Eye (tissue), 1 donor: ENCODE measurements at places on chromosomes 6 and 20.
A peak's percentile ranks its signal among the peaks of the same experiment; 100 is the strongest.

- no peak for DNase-seq
Measured at GRCh38 chr6:25675167-25675566, 23.2 kb downstream of the SCGN start.

DNA sequence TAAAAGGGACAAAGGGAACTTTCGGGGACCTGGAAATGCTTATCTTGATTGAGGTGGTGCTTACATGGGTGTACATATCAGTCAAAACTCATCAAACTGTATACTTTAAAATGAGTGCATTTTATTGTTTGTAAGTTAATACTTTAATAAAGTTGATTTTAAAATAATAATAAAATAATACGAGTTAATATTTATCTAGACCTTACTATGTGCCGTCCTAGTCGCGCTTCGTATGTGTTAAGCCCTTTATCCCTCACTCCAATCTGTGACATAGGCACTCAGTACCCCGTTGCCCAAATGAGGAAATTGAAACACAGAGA, 47.5 kb downstream of the PDYN start:
- DNase-seq, result no peak

GRCh38 chr20:59003836-59004492, 3.1 kb downstream of the CTSZ start:
- DNase-seq, result no peak

DNA sequence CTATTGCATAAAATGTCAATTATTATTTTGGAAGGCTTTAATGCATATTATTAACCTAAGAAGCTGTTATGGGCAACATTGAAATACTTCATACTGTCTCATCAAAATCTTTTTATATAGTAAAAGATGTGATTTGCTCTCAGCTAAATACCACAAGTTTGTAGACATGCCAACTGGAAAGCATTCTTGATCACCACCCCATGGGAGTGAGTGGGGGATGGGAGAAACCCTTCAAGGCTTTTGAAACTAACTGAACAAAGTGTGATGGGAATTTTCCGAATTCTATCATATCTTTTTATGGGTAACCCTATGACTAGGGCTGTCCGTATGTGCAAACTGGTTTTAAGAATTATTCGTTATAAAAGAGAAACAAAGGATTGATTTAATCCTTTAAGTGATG, 377.3 kb upstream of the JAG1 start:
- DNase-seq, result no peak

DNA sequence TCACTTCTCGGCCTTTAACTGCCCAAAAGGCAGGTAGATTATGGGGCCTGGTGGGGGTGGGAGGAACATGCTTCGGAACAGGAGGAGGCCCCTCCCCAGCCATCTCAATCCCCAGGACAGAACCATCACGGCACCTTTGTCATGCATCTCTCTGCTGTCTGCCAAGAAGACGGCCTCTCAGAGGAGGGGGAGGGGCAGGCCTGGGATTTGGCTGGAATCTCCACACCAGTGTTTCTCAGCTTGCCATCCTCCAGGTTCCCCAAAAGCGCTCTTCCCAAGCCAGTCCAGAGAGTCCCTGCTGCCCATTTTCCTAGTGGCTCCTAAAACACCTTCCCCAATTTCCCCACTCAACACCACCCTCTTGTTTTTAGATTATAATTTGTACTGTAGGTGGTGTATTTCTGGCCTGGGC, 2.5 kb upstream of the POU5F1 start:
- no peak for DNase-seq

- DNase-seq, result no peak
Measured at GRCh38 chr6:163585932-163586437, 171.5 kb downstream of the QKI start.

- DNase-seq, result no peak
Measured at GRCh38 chr20:19833395-19833794, 75.3 kb downstream of the RIN2 start.

DNA sequence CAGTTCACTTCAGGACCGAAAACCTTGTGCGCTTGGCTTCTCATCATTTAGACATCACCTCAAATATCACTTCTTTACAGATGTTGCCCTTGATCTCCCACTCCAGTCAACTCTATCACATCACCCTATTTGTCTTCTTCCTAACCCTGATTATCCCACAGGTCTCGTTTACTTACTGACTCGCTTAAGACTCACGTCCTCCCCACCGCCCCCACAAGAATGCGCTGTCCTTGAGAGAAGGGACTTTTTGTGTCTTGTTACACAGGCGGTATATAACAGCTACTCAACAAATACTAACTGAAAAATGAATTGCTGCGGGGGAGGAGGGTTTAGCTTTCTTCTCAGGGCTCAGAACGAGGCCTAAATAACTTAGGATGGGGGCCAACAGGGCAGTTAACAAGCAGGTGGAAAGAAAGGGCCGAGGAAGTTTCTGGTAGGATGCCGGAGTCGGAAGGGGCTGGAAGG, 527 bp downstream of the TOMM34 start:
- peak; percentile 66 for DNase-seq

- DNase-seq, result no peak
Measured at GRCh38 chr20:49284818-49285217, 7.0 kb upstream of the ZNFX1 start.

- DNase-seq, result no peak
Measured at GRCh38 chr6:100440935-100441334, 23.8 kb downstream of the SIM1 start.

DNA sequence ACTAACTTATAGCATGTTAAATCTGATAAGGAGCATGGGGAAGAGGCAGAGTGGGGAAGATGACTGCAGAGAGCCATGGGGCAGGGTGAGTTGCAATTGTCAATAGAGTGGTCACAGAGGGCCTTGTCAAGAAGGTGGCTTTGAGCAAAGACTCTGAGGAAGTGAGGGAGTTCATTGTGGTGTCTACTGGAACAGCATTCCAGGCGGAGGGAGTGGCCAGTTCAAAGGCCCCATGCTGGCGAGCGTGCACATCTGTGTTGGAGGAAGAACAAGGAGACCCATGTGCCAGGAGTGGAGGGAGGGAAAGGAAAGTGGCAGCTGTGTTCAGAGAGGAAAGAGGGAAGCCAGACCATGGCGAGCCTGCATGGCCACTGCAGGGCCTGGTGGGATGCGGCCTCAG, 15.8 kb upstream of the GPR6 start:
- DNase-seq, result no peak

- no peak for DNase-seq
Measured at GRCh38 chr6:38155621-38156204, 336.2 kb downstream of the ZFAND3 start.

DNA sequence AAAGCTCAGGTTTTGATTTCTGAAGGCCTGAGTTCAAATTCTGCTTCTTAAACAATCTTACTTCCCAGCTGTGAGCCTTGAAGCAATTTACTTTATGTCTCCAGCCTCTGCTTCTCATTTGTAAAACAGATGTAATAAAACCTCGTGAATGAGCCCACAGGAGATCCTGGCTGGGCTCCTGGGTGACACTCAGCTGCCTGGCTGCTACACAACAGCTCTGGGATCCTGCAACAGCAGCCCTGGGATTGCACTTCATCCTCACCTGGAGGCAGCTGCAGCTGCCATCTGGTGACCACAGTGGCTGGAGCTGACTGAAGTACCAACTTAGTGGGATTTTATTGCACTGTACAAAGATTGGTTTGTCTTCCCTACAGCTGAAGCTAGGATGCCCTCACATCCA, 98.6 kb downstream of the NDUFAF5 start:
- no peak for DNase-seq

GRCh38 chr6:80196906-80197305, 90.4 kb downstream of the BCKDHB start:
- no peak for DNase-seq

DNA sequence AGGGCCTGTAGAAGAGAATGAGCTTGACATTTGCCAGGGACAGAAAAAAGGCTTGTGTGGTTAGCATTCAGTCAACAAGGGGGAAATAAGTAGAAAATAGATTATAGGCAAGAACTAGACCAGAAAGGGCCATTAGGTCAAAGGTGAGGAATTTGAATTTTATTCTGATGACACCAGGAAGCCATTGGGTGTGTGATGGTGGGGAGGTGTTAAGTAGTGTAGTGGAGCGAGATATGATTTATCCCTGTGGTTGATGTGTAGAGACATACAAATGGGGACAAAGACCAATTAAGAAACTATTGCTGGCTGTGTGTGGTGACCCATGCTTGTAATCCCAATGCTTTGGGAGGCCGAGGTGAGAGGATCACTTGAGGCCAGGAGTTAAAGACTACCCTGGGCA, 11.0 kb downstream of the DSTN start:
- DNase-seq, result no peak

DNA sequence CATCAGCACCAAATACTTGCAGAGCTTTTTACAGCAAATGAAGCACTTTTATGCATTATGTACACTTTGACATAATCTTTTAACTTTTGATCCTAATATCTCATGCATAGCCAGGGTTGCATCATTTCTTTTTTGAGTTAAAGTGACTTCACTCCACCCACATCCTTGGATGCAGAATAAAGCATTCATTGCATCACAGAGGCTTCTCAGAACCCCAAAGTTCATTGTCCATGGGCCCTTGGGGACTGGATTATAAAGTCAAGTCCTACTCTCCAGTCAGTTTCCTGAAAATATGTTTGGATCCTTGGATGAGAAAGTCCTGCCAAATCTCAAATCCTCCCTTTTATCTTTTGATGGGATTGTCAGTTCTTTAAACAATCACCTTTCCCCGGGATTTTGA, 10.6 kb upstream of the EFHC1 start:
- no peak for DNase-seq

GRCh38 chr6:127343809-127344659, 625 bp upstream of the ECHDC1 start:
- DNase-seq, result peak; percentile 80

GRCh38 chr6:33241968-33242367, 29.7 kb downstream of the VPS52 start:
- DNase-seq, result no peak

- DNase-seq, result peak; percentile 15
Measured at GRCh38 chr6:130437961-130438360, 72.1 kb downstream of the TMEM200A start.

GRCh38 chr6:111724505-111724904, 118.8 kb upstream of the TRAF3IP2 start:
- DNase-seq, result no peak
